ENCODE measurements at places on chromosomes 1 and 21.

- no peak overlapping the region for H3K4me3 ChIP-seq
- no peaks in the 10 kb centered on the region for H3K36me3 ChIP-seq
- DNase-seq = no peak
- no peaks in the 10 kb centered on the region for H3K27me3 ChIP-seq
- no peak overlapping the region for H3K27ac ChIP-seq
Measured at GRCh38 chr1:218811497-218811896, 362.2 kb upstream of the LYPLAL1 start.

- H3K4me3 ChIP-seq = no peak overlapping the region
- no peaks in the 10 kb centered on the region for H3K36me3 ChIP-seq
- H3K27me3 ChIP-seq = peaks cover 24% of the 10 kb centered on the region
- H3K27ac ChIP-seq = no peak overlapping the region
- no peak for DNase-seq
Measured at GRCh38 chr1:201891451-201892045, 2.9 kb downstream of the SHISA4 start.

- no peaks in the 10 kb centered on the region for H3K36me3 ChIP-seq
- DNase-seq = no peak
- H3K4me3 ChIP-seq = no peak overlapping the region
Measured at GRCh38 chr1:211893260-211893659, 62.7 kb upstream of the LPGAT1 start.

DNA sequence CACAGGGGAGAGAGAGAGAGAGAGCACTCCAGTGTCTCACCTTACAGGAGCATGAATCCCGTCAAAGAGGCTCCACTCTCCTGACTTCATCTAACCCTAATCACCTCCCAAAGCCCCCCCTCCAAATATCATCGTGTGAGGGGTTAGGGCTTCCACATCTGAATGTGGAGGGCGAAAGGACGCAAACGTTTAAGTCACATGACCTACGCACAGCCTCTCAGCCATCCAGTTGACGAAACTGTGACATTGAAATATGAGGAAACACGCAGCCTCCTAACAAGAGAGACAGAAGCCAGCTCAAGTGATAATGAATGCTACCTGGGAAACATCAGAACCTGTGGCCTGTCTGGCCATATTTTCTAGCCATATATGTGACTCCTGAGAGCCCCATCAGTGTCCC, 63.7 kb downstream of the MATN1 start:
- peaks cover 53% of the 10 kb centered on the region for H3K4me1 ChIP-seq
- H3K27me3 ChIP-seq = peaks cover 14% of the 10 kb centered on the region
- no peak overlapping the region for H3K27ac ChIP-seq
- no peak for DNase-seq
- no peaks in the 10 kb centered on the region for H3K36me3 ChIP-seq

DNA sequence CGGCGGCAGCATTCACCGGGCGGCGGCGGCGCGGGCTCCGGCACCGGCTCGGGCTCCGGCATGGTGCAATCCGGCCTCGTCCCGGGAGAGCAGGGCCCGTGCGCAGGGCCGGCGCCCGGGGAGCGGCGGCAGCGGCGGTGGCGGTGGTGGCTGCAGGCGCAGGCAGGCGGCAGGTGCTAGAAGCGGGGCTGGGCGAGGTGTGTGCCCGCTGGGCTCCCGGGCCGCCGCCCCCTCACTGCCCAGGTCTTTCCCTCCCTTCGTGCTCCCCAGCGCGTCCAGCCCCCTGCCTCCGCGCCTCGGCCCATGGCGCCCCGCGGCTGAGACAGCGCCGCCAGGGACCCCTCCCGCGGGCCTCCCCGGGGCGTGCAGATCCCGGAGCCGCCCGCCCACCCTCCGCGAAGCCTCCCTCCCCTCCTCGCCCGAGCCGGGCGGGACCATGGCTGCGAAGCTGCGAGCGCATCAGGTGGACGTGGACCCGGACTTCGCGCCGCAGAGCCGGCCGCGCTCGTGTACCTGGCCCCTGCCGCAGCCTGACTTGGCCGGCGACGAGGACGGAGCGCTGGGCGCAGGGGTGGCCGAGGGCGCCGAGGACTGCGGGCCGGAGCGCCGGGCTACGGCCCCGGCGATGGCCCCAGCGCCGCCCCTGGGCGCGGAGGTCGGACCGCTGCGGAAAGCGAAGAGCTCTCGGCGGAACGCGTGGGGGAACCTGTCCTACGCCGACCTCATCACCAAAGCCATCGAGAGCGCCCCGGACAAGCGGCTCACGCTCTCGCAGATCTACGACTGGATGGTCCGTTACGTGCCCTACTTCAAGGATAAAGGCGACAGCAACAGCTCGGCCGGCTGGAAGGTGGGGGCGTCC, 492 bp downstream of the FOXO6 start:
- H3K4me1 ChIP-seq = peaks cover 67% of the 10 kb centered on the region
- no peak overlapping the region for H3K27ac ChIP-seq
- no peaks in the 10 kb centered on the region for H3K36me3 ChIP-seq
- DNase-seq = peak; percentile 55
- H3K4me3 ChIP-seq = peak overlapping the region; percentile 79

DNA sequence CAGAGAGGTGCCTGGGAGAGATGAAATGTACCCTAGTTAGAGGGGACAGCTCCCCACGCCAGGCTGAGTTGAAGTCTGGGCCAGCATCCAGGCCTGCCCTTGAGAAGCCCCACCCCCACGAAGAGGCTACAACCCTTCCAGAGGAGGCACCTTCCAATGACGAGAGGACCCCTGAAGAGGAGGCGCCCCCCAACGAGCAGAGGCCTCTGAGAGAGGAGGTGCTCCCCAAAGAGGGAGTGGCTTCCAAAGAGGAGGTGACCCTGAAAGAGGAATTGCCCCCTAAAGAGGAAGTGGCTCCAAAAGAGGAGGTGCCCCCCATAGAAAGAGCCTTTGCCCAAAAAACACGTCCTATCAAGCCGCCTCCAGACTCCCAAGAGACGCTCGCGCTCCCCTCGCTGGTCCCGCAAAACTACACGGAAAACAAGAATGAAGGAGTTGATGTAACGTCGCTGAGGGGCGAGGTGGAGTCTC, 3.1 kb downstream of the EVA1B start:
- peaks cover 14% of the 10 kb centered on the region for H3K36me3 ChIP-seq
- H3K4me1 ChIP-seq = peaks cover 42% of the 10 kb centered on the region
- no peak for DNase-seq
- H3K4me3 ChIP-seq = peak overlapping the region; percentile 74

DNA sequence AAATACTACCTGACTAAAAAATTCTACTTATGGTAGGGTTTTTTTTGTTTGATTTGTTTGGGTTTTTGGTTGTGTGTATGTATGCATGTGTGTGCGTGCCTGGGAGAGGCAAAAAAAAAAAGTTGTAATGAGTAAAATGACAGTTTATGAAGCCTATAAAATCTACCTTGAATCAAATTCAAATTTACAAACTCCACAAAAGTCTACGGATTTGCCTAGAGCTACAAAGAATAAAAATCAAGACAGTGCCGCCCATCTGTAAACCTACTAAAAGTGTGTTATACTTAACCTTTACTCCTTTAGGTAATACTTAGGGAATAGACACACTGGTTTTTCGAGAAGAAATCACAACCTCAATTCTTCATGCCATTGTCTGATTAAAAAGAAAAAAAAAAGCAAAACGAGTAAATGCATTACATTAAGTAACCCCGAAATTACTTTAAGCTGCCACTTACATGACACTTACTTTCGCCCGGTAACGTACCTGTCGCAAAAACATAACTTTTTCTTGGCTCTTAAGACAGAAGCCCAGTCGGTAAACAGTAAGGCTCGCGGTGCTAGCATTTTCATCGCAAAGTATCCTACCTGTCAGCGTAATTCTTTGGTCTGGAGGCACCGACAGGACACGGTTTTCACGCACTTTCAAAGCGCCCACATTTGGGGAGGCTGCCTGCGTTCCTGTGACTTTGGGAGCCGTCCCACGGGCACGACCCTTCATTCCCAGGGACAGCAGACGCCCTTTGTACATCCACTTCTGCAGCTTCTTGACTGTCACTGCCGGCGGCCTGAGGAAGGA, 951 bp downstream of the SYDE2 start:
- H3K27me3 ChIP-seq = peaks cover 39% of the 10 kb centered on the region
- DNase-seq = no peak
- H3K36me3 ChIP-seq = no peaks in the 10 kb centered on the region
- H3K4me1 ChIP-seq = peaks cover 31% of the 10 kb centered on the region
- H3K27ac ChIP-seq = no peak overlapping the region

GRCh38 chr1:50858761-50859160, 101.3 kb downstream of the FAF1 start:
- peaks cover 40% of the 10 kb centered on the region for H3K36me3 ChIP-seq
- no peak overlapping the region for H3K4me3 ChIP-seq
- H3K27ac ChIP-seq = no peak overlapping the region
- H3K27me3 ChIP-seq = no peaks in the 10 kb centered on the region

- no peaks in the 10 kb centered on the region for H3K36me3 ChIP-seq
- no peak overlapping the region for H3K4me3 ChIP-seq
- DNase-seq = no peak
- H3K27ac ChIP-seq = no peak overlapping the region
Measured at GRCh38 chr1:59081795-59082194, 215.1 kb upstream of the FGGY start.

DNA sequence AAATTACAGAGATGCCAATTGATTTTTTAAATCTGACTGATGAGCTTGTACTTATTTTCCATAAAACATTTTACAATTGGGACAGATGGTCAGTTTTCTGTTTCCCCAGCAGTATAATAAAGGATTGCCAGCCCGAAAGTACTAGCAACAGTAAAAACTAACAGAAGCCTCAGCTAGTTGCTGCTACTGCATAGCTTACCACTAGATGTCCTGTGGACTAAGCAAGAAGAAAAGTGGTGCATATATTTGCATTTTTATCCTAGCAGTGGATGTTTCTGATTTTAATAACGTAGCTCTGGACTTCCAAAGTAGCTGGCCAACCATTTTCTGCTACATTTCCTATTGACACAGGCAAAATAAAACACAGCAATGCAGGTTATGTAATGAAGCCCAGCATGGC, 241.5 kb downstream of the BARHL2 start:
- DNase-seq = no peak
- no peak overlapping the region for H3K27ac ChIP-seq
- H3K4me3 ChIP-seq = no peak overlapping the region
- H3K4me1 ChIP-seq = peaks cover 7% of the 10 kb centered on the region
- H3K36me3 ChIP-seq = no peaks in the 10 kb centered on the region

- peaks cover 72% of the 10 kb centered on the region for H3K27me3 ChIP-seq
- H3K27ac ChIP-seq = no peak within 1 kb of the TSS
- H3K4me3 ChIP-seq = peak within 1 kb of the TSS; percentile 82
- peak; percentile 90 for DNase-seq
- H3K4me1 ChIP-seq = peaks cover 27% of the 10 kb centered on the region
Measured at GRCh38 chr1:201468844-201469644, at the start of gene PHLDA3. Gene PHLDA3 (minus strand): TSS chr1:201469188. CDS start chr1:201468786, 402 bp downstream.

DNA sequence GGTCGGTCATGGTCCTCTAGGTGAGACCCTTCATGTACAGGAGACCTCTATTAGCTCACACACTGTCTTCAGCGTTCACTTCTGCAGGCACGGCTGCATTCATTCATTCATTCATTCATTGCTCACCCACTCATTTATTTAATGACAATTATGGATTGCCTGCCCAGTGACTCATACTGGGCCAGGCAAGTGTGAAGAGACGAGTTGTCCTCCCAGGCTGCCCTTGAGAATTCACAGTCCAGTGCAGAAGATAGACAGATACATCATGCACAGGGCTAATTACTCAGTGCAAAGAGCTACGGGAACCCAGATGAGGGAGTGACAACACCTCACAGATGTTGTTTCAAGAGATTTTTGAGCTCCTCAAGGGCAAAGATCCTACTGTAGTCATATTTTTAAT, 248.4 kb downstream of the TNR start:
- H3K27ac ChIP-seq = no peak overlapping the region
- H3K27me3 ChIP-seq = peaks cover 65% of the 10 kb centered on the region
- peaks cover 22% of the 10 kb centered on the region for H3K4me1 ChIP-seq
- no peak overlapping the region for H3K4me3 ChIP-seq

GRCh38 chr1:218575079-218575478, 229.9 kb downstream of the TGFB2 start:
- H3K27ac ChIP-seq = no peak overlapping the region
- peaks cover 23% of the 10 kb centered on the region for H3K4me1 ChIP-seq
- peaks cover 3% of the 10 kb centered on the region for H3K27me3 ChIP-seq
- no peak for DNase-seq
- no peaks in the 10 kb centered on the region for H3K36me3 ChIP-seq
- no peak overlapping the region for H3K4me3 ChIP-seq

DNA sequence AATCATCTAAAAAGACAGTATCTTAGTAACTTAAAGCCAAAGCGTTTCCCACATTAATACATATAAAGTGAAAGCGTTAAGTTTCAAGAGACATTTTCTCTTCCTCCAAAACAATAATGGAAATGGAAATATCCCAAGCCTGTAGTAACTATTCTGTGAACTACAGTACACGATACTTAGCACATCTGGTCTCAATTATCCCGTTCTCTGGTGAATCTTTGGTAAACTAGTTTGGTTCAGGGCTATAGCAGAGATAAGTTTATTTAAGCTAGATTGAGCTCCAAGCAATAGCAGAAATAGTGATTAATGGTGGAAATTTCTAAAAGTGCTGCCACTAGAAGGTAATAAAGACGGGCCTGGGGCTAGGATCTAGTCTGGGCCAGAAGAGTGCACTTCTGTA, 55.2 kb downstream of the PCNX2 start:
- H3K4me3 ChIP-seq = no peak overlapping the region
- peaks cover 45% of the 10 kb centered on the region for H3K4me1 ChIP-seq
- H3K27ac ChIP-seq = no peak overlapping the region

DNA sequence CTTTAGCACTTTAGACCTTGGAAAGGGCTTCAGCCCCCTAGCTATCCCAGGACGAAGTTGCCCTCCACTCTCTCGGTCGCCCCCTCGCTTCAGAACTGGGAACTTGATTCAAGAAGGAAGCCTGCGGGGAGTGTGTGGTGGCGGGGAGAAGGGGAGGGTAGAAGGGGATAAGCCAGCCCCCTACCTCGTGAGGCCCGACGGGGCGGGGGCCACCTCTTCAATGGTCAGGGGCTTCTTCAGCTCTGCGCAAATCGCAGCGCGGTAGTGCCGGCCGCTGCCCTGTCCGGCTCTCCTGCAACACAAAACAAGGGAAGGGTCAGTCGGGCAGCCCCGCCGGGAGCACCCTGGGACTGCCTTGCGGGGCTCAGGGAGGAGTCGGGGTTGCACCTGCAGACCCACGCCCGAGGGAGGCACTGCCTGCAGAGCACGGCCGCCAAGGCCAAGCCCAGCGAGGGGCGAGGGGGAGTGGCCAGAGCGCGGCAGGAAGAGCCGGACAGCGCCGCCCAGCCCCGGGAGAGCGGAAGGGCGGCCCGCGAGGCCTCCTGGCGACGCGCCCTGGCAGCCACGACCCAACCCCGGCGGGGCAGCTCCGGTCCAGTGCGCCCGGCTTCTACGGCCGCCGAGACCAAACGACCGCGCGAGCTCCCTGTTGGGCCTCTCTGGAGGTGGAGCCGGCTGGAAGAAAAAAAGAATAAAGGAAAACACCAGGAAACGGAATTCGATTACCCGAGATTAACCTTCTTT, 56.2 kb upstream of the RASAL2 start:
- H3K27ac ChIP-seq = no peak overlapping the region
- H3K36me3 ChIP-seq = no peaks in the 10 kb centered on the region
- H3K4me3 ChIP-seq = peak overlapping the region; percentile 72
- H3K4me1 ChIP-seq = no peaks in the 10 kb centered on the region
- peaks cover 15% of the 10 kb centered on the region for H3K27me3 ChIP-seq
- peak; percentile 83 for DNase-seq
